Gastrocnemius medialis (tissue), 4 donors: ENCODE measurements at places on chromosomes 1 and 21. TPM values are rescaled to one million over a fixed set of nuclear protein-coding genes. Genes with fewer than 3 reads are reported as not detected.

- DNase-seq, result no peak
Measured at GRCh38 chr1:171935086-171935485, 93.8 kb downstream of the DNM3 start.

GRCh38 chr1:204740354-204740753 lies 54.8 kb upstream of the LRRN2 start:
- DNase-seq, result no peak

- no peak for DNase-seq
Measured at GRCh38 chr1:93079685-93080141, 630 bp downstream of the MTF2 start.

- DNase-seq, result no peak
Measured at GRCh38 chr21:16421007-16421406, 691.2 kb downstream of the USP25 start.

DNA sequence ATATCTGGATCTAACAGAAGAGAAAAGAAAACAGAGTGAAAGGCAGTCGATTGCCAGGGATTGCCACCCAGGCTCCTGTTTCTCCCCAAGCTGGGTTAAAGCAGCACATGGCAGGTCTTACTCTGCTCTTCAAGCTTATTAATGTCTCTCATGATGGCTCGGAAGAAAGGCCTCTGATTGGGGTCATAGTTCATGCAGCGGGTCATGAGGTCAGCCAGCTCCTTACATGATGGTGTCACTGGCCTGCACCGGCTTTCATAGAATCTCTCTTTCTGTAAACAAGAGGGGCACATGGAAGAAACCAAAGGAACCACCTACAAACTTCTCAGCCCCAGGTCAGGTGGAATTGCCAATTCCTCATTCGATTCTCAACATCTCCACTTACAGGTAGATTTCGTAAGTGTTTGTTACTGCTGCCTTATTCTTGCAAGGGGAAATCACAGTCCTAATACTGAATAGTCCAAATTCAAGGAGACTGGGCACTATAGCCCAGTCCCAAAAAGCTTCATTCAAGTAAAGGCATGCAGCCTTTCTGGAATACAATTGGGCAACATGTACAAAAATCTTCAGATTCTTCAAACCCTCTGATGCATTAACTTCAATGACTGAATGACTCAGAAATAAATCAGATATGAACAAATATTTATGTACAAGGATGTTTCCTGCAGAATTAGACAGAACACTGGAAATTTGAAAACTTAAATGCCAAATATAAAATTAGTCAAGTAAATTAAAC lies 96.6 kb downstream of the RAVER2 start:
- no peak for DNase-seq

The OVAAL gene
- total RNA-seq, result not detected

The UBXN10 gene
- total RNA-seq, result 0.19 TPM

The LAX1 gene
- 0.19 TPM for total RNA-seq
